ENCODE measurements at places on chromosomes 4 and X.

GRCh38 chrX:78923198-78924015 is 21.8 kb upstream of the P2RY10 start:
- DNase-seq = no peak

DNA sequence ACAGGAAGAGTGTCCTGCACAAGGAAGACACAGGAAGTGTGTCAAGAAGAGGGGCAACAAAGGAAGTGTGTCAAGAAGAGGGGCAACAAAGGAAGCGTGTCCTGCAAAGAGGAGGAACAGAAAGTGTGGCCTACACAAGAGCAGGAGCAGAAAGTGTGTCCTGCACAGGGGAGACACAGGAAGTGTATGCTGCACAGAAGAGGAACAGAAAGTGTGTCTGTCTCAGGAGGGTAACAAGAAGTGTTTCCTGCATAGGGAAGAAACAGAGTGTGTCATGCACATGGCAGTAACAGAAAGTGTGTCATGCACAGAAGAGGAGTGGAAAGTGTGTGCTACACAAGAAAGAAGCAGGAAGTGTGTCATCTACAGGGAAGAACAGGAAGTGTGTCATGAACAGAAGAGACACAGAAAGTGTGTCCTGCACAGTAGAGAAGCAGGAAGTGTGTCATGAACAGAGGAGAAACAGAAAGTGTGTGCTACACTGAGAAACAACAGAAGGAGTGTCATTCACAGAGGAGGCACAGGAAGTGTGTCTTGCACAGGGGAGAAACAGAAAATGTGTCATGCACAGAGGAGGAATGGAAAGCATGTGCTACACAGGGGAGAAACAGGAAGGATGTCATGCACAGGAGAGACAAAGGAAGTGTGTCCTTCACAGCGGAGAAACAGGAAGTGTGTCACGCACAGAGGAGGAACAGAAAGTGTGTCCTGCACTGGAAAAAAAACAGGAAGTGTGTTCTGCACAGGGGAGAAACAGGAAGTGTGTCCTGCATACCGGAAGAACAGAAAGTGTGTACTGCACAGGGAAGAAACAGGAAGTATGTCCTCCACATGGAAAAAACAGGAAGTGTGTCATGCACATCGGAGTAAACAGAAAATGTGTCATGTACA is 526.4 kb upstream of the PRKX start:
- DNase-seq = no peak

DNA sequence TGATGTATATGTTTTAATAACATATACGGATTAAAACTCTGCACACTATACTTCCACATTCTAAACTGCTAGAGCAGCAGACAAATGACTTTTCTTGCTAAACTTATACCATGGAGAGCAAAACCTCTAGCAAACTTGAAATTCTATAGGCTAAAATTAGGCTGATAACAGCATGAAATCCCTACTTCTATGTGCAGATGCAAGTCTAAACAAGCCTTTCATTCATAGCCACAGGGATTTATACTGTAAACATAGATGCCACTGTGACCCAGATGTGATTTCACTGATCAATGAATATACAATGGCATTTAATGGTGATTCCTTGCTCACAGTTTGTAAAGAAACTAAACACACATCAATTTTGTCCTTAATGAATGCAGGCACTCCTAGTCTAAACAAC is 151.0 kb downstream of the ANTXR2 start:
- DNase-seq = no peak

- DNase-seq = no peak
Measured at GRCh38 chrX:38890963-38891362, 89.7 kb downstream of the MID1IP1 start.

- peak; percentile 20 for DNase-seq
Measured at GRCh38 chr4:151407466-151408379, 1.3 kb upstream of the FHIP1A start.

DNA sequence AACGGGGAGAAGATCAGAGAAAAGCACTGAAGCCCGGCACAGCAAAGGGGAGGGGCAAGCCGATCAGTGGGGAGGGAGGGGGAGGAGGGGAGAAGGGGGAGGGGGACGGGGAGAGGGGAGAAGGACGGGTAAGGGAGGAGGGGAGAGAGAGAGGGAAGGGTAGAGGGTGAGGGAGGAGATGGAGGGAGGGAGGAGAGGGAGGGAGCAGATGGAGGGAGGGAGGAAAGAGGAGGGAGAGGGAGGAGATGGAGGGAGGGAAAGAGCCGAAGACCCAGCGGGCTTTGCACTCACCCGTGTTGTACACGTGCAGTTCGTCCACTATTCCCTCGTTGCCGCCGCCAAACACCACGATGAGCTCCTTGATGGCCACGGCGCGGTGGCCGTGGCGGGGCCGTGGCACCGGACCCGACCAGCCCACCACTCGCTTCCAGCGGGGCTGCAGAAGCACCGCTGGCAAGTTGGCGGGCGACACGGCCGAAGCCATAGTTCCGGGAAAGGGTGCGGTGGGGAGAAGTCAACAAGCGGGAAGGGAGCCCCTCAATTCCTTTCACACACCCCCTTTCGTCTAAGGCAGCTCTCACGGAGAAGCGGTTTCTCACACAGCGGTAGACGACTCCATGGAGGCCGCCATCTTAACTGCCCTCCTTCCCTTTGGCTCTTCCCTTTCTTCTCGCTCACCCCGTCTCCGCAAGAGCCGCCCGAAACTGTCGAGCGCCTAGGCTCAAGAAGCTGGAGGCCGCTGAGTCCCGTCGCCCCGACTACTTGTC is 1.1 kb downstream of the HCFC1 start:
- DNase-seq = no peak

GRCh38 chrX:155767051-155767875 is 113.9 kb upstream of the VAMP7 start:
- peak; percentile 9 for DNase-seq

GRCh38 chr4:40559585-40560465 is 69.8 kb downstream of the RBM47 start:
- DNase-seq = no peak

DNA sequence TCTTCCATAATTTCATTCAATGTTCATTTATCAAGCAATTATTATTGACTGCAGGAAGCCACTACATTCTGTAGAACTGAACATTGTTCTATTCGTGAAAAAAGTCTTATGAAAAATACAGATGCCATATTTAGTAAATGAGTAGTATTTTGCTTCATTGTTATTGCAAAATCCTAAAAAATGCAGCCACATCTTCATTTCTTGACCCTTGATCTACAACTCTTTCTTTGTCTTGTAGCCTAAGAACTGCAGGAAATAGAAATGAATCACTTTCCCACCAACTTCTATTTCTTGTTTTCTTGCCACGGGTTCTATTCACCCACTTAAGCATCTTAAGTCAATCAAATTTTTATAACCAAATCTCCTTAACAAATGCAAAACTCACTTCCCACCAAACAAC is 63.3 kb downstream of the KCNIP4 start:
- no peak for DNase-seq
